Effector memory CD8-positive, alpha-beta T cell (primary cell): ENCODE measurements at places on chromosomes 1 and 21.

DNA sequence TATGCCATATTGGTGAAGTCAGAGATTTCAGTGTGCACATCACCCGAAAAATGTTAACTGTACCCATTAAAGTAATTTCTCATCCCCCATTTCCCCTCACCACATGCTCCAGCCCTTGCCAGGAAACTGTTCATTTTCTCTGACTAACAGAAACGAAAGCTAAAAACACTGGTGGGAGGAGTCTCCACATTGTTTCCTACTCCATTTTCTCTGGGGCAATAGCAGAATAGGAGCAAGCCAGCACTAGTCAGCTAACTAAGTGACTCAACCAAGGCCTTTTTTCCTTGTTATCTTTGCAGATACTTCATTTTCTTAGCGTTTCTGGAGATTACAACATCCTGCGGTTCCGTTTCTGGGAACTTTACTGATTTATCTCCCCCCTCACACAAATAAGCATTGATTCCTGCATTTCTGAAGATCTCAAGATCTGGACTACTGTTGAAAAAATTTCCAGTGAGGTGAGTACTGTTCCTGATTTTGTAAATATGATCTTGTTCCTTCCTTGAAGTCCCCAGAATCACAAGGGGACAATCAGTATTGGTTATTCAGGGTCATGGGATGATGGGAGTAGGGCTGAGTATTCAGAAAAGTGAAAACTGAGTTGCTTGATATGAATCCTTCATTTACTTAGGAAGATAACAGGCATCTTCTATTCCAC, at the start of gene IFI16:
Gene IFI16 (plus strand): TSS at position 204 of the 658 bp plus-strand sequence. CDS start 4,774 bp downstream, outside the sequence.
- peaks cover 36% of the 10 kb centered on the region for H3K36me3 ChIP-seq
- peaks cover 61% of the 10 kb centered on the region for H3K4me1 ChIP-seq
- H3K4me3 ChIP-seq, result peak within 1 kb of the TSS; percentile 91
- DNase-seq, result peak; percentile 50
- peak within 1 kb of the TSS; percentile 91 for H3K27ac ChIP-seq

- no peak overlapping the region for H3K27ac ChIP-seq
- H3K27me3 ChIP-seq, result no peaks in the 10 kb centered on the region
- DNase-seq, result no peak
- peaks cover 3% of the 10 kb centered on the region for H3K4me1 ChIP-seq
These were observed 49.6 kb upstream of the IRF2BP2 start for GRCh38 chr1:234659538-234659937.

DNA sequence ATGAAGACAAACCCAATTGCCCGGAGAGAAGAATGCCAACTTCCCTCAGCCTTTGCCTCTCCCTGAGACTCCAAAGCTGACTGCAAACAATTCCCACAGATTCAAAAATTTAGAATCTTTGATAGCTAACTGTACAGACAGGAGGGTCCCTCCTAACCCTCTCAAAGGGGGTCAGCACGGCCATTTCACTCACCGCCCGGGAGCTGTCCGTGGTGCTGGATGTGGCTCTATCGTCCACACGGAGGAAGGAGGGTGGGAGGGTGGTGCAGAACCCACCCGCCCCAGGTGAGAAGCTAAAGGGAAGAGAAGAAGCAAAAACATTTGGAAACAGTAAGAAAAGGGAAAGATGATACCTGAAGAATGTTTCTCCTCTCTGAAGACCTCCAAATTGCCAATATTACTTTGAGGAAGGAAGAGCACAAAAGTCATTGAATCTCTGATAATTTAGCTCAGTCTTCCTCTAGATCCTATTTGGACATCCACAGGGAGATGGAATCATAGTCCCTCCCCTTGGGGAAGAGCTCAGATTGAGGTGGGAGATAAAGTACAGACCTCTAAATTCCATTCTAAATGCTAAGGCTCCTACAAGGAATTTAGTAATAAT, 45.6 kb downstream of the RHBG start:
- peaks cover 30% of the 10 kb centered on the region for H3K27me3 ChIP-seq
- peaks cover 3% of the 10 kb centered on the region for H3K36me3 ChIP-seq
- H3K27ac ChIP-seq, result no peak overlapping the region
- H3K4me1 ChIP-seq, result peaks cover 1% of the 10 kb centered on the region
- DNase-seq, result no peak
- H3K4me3 ChIP-seq, result no peak overlapping the region

- H3K36me3 ChIP-seq, result peaks cover 3% of the 10 kb centered on the region
- no peak overlapping the region for H3K4me3 ChIP-seq
- no peaks in the 10 kb centered on the region for H3K27me3 ChIP-seq
- DNase-seq, result no peak
- H3K27ac ChIP-seq, result no peak overlapping the region
These were observed 66.4 kb downstream of the DHRS3 start for GRCh38 chr1:12551584-12551983.

DNA sequence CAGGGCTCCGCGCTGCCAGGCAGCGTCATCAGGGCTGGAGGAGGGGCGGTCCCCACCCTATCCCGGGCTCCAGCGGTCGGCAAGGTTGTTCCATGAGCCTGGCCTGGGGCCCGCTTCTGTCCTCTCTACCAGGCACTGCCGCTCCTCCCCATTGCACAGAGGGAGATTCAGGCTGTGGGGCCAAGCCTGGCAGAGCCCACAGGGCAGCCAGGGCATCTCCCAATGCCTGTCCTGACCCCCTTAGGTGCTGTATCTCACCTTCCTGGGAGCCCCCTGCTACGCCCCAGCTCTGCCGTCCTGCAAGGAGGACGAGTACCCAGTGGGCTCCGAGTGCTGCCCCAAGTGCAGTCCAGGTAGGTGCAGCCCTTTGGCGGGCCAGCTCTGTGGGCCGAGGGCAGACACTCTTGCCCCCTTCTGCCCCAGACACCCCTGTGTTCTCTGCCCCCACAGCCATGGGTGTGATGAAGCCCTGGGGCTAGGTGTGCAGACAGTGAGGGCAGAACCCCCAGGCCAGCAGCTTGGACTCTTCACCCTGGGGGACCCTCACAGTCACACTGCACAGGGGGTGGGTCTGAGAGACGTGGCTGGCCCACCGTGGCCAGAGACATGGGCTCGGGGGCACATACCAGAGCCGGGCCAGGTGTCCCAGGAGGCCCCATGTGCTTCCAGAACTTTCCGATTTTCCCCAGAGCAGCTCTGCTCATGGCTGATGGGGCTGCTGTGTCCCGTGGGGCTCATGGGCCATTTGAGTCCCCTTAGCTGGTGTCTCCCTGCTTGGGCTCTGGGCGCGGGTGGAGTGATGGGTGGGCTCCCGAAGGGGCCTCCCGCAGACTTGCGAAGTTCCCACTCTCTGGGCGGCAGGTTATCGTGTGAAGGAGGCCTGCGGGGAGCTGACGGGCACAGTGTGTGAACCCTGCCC, 1.6 kb downstream of the TNFRSF14 start:
- peak overlapping the region; percentile 93 for H3K4me3 ChIP-seq
- H3K27ac ChIP-seq, result peak overlapping the region; percentile 96

GRCh38 chr21:14981246-14981645, 83.6 kb downstream of the NRIP1 start:
- peaks cover 9% of the 10 kb centered on the region for H3K4me1 ChIP-seq
- DNase-seq, result no peak
- H3K27me3 ChIP-seq, result no peaks in the 10 kb centered on the region
- H3K27ac ChIP-seq, result no peak overlapping the region
